ENCODE measurements at places on chromosomes 5 and 9.

- no peak for DNase-seq
These were observed 127.0 kb downstream of the SAXO1 start for GRCh38 chr9:18905883-18906629.

GRCh38 chr9:91646702-91647101 is 223.1 kb upstream of the NFIL3 start:
- no peak for DNase-seq

- no peak for DNase-seq
These were observed 598.8 kb upstream of the ADAMTS16 start for GRCh38 chr5:4541334-4541733.

- no peak for DNase-seq
These were observed 38.4 kb downstream of the BNC2 start for GRCh38 chr9:16832101-16832500.

GRCh38 chr9:31490551-31491106 is 893.8 kb upstream of the ACO1 start:
- DNase-seq = no peak

DNA sequence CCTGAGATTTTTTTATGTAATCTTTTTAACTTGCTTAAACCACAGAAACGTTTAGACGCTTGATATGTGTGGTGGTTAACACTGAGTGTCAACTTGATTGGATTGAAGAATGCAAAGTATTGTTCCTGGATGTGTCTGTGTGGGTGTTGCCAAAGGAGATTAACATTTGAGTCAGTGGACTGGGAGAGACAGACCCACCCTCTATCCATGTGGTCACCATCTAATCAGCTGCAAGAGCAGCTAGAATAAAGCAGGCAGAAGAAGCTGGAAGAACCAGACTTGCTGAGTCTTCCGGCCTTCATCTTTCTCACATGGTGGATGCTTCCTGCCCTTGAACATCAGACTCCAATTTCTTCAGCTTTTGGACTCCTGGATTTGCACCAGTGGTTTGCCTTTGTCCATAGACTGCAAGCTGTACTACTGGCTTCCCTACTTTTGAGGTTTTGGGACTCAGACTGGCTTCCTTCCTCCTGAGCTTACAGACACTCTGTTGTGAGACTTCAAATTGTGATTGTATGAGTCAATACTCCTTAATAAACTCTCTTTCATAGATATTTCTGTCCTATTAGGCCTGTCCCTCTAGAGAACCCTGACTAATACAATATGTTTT is 816.0 kb upstream of the CDH9 start:
- no peak for DNase-seq

- DNase-seq = no peak
These were observed 1259.0 kb upstream of the C9orf72 start for GRCh38 chr9:28832168-28832770.

GRCh38 chr5:35753500-35753899 is 103.2 kb upstream of the IL7R start:
- DNase-seq = no peak

DNA sequence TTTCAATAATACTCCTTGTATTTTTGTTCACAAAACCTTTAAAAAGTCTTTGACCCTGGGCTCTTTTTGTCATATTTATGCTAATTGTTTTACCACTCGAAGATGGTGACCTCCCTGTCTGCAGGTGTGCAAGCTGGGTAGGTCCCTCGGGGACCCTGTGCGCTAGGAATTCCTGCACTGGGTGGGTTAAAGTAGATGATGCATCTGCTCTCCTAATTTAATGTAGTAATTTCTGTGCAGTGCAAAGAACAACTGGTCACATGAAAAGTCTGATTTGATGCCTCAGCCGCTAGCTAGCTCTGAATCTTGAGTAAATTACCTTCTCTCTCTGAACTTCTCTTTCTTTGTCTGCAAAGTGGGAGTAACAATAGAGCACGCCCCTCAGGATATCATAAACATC is 139.1 kb upstream of the OTULINL start:
- no peak for DNase-seq

GRCh38 chr9:110446171-110446570 is 108.5 kb upstream of the TXNDC8 start:
- DNase-seq = no peak

DNA sequence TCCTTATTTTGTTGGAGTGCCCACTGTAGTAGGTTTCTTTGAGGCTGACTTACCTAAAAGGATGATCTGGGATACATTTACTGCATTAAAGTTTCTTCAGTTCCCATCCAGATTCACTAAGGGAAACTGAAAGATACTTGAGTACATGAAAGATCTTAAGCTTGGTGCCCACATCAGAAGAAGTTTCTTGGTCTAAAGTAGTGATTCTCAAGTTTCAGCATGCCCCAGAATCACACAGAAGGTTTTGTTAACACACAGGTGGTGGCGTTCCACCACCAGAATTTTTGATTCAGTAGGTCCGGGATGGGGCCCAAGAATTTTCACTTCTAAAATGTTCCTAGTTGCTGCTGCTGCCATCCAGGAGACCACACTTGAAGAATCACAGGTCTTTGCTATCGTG is 171.0 kb downstream of the ZNF462 start:
- no peak for DNase-seq

DNA sequence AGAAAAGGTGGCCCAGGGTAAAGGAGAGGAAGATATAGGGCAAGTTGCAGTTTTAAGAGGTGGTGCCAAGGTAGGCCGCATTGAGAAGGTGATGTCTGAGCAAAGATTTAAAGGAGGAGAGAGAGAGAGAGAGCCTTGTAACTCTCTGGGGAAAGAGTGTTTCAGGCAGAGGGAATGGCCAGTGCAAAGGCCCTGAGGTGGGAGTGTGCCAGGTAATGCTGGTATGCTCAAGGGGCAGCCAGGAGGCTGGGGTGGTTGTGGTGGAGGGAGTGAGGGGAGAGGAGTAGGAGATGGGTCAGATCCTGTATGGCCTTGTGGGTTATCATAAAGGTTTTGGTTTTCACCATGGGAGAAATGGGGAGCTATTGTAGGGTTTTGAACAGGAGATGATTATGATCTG is 9.9 kb downstream of the MCCC2 start:
- no peak for DNase-seq

DNA sequence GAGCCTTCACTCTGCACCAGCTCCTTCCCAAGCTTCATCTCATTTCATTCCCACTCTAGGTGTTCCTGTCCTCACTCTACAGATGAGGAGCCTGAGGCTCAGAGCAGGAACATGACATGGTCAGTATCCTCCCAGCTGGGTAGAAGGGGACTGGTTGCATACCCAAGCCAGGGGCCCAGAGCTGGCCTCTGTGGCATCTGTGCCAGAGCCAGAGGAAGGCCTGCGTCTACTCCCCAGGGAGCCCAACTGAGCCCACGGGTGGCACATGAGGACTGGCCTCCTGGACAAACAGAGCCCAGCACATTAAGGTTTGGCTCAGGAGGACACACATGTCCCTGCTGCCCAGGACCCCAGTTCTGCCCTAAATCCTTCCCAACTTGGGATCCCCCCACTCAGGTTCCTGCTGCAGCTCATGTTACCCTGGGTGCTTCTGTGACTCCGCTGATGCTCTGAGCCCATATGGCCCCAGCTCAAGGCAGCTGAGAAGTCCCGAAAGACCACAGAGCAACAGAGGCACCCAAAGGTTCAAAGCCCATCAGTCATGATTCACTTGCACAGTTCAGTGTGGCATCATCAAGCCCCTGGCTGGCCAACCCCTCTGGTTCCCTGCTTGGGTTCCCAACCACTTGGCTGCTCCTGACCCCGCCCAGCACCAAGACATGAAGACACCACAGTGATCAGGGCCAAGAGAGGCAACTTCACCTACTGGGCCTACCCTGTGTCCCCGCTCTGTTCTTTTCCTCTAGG is 8.5 kb upstream of the NEURL1B start:
- no peak for DNase-seq

GRCh38 chr5:177472460-177473442 is 683 bp downstream of the DBN1 start:
- no peak for DNase-seq

DNA sequence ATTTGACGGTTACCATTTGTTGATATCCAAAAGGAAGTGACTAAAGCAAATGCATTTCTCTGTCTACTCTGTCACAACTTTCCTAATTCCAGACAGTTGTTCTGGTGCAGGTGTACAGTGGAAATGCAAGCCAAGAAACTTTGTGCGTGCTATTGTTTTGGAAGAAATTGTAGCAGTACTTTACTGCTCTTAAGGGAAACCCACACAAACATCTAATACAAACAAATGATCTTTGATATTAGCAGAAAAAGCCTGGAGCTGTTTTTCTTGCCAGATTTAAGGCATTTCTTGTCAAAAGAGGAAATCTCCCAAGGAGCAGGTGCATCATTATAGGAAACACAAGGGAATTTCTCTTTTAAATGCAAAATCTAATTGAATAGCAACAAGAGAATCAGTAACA is 2.0 kb downstream of the SNCAIP start:
- DNase-seq = no peak

GRCh38 chr9:133258061-133259015 is 16.7 kb downstream of the ABO start:
- no peak for DNase-seq

DNA sequence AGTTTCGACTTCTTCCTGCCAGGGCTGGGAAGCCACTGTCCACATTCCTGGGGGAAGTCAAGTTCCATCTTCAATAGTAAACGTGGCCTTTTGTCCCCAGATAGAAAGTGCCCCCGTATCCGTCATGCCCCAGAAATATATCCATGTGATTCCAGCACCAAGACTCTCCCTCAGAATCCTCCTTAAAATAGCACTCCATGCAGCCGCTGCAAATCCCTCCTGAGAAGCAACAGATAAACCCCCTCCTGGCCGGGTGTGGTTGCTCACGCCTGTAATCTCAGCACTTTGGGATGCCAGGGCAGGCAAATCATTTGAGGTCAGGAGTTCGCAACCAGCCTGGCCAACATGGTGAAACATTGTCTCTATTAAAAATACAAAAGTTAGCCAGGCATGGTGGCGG is 126.1 kb downstream of the OLFM1 start:
- no peak for DNase-seq

DNA sequence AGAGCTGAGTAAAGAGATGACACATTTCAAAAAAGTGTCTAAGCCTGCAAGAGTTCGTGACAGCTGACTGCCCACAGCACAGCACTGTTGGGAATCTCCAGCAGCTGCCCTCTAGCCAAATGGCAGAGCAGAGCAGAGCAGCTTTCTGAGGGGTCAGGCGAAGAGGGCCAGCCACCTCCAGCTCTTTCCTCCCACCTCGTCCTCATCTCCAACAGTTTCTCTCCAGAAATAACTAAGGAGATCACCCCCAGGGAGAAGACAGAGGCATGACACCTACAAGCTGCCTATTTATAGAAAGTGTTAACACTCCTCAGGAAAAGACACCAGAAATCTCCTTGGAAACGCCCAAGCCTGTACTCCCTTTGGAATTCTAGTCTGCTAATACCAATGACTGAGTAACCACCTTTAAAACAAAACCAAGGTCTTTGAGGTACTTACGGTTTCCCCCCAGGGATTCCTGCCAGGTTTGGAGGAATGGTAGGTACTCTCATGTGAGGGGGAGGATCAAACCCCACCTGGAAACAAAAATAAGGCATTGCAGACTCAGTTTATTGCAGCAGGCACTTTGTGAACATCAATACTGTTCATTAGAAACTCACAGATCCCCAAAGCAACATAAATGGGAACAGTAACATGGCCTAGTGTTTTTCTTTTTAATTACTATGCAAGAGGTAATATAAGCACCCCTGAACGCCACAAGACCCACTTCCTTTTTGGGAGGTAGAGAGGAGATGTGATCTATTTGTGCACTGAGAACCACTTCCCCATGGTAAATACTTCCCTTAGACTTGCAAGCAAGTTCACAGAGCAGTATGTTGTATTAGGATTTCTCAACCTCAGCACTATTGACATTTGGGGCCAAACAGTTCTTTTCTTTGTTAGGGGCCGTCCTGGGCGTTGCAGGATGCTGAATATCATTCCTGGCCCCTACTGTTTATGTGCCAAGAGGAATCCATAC is 79.3 kb downstream of the TLE1 start:
- DNase-seq = peak; percentile 73

- no peak for DNase-seq
These were observed 171.2 kb downstream of the DOCK8 start for GRCh38 chr9:385818-386398.

DNA sequence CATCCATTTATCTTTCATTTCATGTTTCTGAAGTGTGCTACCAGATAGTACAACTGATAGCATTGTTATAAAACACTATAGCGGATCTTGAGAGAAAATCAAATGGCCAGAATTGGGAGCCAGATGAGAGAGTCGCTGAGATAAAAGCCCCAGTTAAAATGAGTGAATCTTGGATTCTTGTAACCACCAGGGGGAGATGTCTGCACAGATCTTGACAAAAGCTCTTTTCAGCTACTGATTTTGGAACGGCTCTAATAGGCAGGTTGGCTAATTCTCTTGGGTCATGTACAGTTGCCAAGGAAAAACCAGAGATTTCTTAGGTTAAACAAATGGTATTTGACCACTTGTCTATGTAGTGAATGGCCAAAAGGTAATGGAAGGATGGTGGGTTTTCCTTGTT is 21.7 kb downstream of the F2RL2 start:
- no peak for DNase-seq

DNA sequence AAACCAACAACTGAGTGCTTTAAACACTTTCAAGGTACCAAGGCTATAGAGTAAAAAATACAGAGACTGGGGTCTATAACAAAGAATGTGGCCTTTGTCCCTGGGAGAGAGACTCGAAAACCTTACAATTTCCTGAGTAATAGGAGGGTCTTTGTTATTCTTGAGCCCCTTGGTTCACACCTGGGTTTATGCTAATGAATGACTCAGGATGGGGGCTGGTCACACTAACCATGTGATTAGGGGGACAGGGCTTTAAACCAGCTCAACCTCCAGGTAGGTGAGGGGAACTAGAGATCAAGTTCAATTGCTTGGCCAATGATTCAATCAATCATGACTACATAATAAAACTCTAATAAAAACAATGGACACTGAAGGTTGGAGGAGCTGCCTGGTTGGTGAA is 50.2 kb downstream of the PLPP1 start:
- DNase-seq = no peak

GRCh38 chr5:10019236-10019635 is 230.5 kb downstream of the ATPSCKMT start:
- DNase-seq = no peak

- DNase-seq = no peak
These were observed 25.9 kb upstream of the ALDH1A1 start for GRCh38 chr9:72978744-72979143.

- DNase-seq = no peak
These were observed 2.9 kb downstream of the SEMA6A start for GRCh38 chr5:116571568-116572349.

GRCh38 chr5:89604342-89604741 is 721.4 kb upstream of the MEF2C start:
- no peak for DNase-seq

- DNase-seq = no peak
These were observed 206.2 kb downstream of the NR3C1 start for GRCh38 chr5:143197260-143197656.

DNA sequence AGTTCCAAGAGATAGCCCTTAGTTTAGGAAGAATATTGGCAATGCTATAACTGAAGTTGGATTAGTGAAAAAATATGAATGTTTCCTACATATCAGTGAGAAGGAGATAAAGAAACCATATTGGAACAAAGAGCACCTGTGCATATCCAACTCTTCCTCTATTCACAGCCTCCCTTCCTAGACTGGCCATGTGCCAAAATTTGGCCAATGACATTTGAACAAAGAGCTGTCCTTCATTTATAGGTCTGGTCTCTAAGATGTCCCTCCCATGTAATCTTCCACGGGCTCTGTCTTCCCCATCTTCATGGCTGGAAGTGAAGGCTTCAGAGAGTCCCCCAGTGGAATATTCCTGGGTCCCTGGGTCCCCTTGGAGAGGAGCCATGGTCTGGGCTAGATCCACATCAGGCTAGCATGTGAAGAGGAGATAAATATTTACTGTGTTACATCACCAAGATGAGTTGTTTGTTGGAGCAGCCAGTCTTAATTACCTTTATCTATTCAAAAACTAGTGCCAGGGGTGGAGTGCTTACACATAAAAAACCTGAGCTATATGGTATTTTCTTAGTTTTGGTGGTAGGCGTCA is 190.0 kb upstream of the S1PR3 start:
- no peak for DNase-seq

Data from SIG-M5 (cell line).